ENCODE measurements at places on chromosomes 2 and 18. TPM values are rescaled to one million over a fixed set of nuclear protein-coding genes. Genes with fewer than 3 reads are reported as not detected.

DNA sequence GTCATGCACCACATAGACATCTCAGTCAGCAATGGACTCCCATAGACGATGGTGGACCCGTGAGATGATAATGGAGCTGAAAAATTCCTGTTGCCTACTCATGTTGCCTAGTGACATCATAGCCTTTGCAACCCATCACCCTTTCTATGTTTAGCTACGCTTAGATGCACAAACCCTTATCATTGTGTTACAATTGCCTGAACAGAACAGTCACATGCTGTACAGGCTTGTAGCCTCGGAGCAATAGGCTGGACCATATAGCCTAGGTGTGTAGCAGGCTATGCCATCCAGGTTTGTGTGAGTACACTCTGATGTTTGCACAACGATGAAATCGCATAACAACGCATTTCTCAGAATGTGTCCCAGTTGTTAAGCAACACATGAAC lies 221.6 kb downstream of the ALPK2 start:
- no peak for DNase-seq

DNA sequence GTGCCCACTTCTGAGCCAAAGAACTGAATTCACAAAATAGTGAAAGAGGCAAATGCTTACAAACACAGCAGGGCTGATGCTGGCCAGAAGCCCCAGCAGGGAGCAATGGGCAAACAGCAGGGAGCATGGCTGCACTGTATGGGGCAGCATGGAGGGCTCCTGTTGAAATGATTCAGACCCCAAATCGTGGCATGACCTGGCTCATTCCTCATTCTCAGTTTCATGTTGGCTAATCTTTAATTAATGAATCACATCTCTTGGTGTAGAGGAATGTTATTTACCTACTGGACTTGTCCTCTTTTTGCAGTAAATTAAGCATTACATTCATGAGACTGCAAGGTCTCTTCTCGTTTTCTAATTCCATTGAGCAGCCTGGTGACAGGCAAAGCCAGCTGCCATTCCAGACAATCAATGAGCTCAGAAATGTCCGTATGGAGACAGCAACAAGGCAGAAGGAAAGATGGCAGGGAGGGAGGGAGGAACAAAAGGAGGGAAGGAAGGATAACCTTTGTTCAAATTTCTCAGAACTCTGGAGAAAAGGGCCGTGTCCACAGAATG lies 84.9 kb upstream of the ST8SIA3 start:
- DNase-seq = no peak

- no peak for DNase-seq
These were observed 3.5 kb downstream of the RHOB start for GRCh38 chr2:20450201-20450999.

DNA sequence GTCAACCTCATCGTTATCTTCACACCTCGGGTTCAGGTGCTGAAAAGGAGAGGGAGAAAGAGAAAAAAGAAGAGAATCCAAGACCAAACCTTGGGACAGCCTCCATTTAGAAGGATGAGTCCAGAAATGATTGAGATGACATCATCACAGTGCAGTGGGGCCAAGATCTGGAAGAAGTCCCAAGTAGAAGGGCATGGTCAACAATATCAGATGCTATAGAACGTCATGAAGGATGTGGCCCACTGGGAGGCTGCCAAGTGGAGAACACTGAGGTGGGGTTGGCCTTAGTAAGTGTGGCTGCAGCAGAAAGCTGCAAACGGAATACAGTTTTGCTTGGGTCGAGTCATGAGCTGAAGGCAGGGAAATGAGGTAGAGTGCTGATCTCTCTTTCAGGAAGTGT lies 91.1 kb upstream of the FZD7 start:
- DNase-seq = no peak

- no peak for DNase-seq
These were observed 52.6 kb upstream of the UNC80 start for GRCh38 chr2:209719034-209719433.

DNA sequence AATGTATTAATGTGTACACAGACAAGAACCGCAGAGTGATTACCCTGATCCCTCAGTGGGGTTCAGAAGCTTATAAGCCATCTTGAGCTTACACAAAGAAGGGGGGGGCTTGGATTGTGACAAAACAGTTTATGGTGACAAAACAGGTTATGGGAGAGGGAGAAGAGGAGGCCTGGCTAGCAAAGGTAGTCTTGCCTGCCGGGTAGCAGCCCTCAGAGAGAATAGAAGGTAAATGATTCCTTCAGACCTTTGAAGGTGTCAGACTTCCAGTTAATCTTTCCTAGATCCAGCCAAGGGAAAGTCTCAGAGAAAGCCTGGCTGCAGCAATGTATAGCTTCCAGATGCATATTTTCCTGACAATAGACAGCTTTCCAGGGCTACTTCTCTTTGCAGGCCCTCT lies 44.6 kb upstream of the RAPH1 start:
- no peak for DNase-seq

GRCh38 chr2:171529914-171530313 lies 7.6 kb downstream of the CYBRD1 start:
- DNase-seq = peak; percentile 42

DNA sequence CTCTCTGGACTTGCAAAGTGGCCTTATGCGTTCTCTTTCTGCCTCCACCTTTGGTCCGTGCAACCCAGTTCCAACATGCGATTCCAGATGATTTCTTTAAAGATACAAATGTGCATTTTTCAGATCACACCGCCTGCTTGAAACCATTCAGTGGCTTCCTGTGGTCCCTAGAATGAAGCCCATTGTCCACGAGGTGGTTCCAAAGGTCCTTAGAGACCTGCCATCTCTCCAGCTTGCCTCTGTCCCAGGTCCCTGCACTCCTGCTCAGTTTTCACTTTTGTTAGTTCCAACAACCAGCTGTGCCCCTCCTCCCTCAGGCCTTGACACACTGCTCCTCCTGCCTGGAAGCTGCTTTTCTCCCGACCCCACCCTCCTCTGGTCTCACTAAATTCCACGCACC lies 3.6 kb upstream of the INO80C start:
- DNase-seq = no peak

GRCh38 chr18:6854811-6855210 lies 125.3 kb downstream of the ARHGAP28 start:
- no peak for DNase-seq

- no peak for DNase-seq
These were observed 10.7 kb upstream of the GALNT3 start for GRCh38 chr2:165804719-165805118.

GRCh38 chr2:100976061-100976460 lies 26.0 kb upstream of the RPL31 start:
- DNase-seq = no peak

GRCh38 chr2:12929758-12930157 lies 213.0 kb downstream of the TRIB2 start:
- DNase-seq = no peak

GRCh38 chr18:903701-904100 lies 970 bp upstream of the ADCYAP1 start:
- peak; percentile 79 for DNase-seq

GRCh38 chr2:141703501-141703900 lies 427.3 kb downstream of the LRP1B start:
- DNase-seq = no peak

- no peak for DNase-seq
These were observed 2.5 kb downstream of the MRPL35 start for GRCh38 chr2:86201671-86202335.

DNA sequence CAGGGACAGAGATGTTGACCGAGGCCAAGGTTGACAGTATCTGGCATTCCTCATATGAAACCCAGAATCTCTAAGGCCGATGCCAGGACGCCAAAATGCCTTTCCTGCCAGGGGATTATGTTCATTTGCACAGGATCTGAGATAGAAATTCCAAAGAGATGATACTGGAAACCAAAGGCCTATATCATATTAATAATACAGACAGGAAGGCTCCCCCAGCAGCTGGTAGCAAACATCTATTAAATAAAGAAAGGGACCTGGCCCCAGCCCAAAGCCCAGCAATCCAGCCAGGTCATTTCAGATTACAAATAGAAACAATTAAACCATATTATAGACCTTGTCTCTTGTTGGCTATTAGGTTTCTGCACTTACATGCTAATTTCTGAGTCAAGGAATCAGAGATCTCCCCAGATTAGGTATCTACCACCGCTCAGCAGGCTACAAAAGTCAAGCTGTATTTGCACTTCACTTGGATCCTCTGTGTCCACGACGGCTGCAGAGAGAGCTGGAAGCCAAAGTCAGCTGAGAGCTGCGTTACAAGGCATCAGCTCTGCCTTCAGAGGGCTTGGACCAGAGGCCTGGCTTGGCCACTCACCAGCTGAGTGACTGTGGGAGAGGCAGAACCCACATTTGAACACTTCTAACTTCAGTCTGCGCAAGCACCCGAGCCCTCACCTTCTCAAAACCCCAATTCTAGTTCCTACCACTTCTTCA lies 269.3 kb upstream of the SIX2 start:
- DNase-seq = no peak

- peak; percentile 7 for DNase-seq
These were observed 312.2 kb downstream of the LRATD1 start for GRCh38 chr2:14944562-14945346.

GRCh38 chr2:11955884-11956291 lies 209.5 kb downstream of the LPIN1 start:
- no peak for DNase-seq

GRCh38 chr2:97868986-97869721 lies 126.6 kb downstream of the TMEM131 start:
- no peak for DNase-seq

GRCh38 chr2:15425712-15426111 lies 135.4 kb downstream of the NBAS start:
- DNase-seq = no peak

GRCh38 chr2:233791151-233791882 lies 13.2 kb downstream of the MROH2A start:
- DNase-seq = no peak

GRCh38 chr2:113818382-113818951 lies 62.0 kb upstream of the SLC35F5 start:
- no peak for DNase-seq

DNA sequence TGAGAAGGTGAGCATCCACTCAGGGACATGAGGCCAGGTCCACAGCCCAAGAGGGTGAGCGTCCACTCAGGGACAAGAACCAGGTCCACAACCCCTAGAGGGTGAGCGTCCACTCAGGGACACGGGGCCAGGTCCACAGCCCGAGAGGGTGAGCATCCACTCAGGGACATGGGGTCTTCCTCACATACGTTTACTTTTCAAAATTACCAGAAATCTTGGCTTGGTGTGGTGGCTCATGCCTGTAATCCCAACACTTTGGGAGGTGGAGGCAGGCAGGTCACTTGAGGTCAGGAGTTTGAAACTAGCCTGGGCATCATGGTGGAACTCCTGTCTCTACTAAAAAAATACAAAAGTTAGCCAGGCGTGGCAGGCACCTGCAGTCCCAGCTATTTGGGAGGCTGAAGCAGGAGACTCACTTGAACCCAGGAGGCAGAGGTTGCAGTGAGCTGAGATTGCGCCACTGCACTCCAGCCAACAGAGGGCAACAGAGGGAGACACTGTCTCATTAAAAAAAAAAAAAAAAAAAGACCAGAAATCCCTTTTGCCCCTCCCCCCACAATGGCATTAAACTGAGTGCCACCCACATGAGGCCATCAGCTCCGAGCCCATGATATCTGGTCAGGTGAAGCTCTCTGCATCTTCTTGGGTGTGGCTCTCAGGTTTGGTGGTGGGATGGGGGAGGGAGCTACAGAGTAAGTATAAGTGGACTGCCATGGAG lies 9.0 kb upstream of the MBP start:
- no peak for DNase-seq

GRCh38 chr2:147122944-147123343 lies 721.9 kb upstream of the ACVR2A start:
- DNase-seq = no peak

DNA sequence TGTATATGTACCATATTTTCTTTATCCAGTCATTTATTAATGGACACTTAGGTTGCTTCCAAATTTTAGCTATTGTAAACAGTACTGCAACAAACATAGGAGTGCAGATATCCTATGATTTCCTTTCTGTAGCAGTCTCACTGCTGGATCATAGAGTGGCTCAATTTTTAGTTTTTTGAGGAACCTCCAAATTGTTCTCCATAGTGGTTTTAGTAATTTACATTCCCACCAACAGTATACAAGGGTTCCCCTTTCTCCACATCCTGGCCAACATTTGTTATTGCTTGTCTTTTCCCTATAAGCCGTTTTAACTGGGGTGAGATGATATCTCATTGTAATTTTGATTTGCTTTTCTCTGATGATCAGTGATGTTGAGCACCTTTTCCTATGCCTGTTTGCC lies 114.3 kb downstream of the TMEM17 start:
- no peak for DNase-seq

DNA sequence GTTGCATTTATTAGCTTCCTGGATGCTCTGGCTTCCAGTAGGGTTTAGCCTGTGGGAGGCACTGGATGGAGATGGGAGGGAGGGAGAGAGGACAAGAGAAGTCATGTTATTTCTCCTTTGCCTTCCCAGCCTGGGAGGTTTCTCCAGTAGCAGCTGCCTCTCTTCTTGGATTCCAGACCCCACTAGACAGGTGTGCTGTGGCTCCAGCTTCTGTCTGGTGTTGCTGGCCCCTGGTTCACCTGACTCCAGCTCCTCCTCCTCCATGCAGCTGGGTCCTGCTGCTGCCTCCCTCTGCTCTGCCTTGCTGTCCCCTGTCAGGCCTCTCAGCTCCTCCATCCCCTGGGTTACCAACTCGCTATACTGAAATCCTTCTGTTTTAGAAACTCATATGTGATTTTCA lies 188.9 kb upstream of the TNP1 start:
- no peak for DNase-seq

GRCh38 chr18:47756364-47757016 lies 174.0 kb downstream of the SMAD2 start:
- DNase-seq = peak; percentile 76

- DNase-seq = no peak
These were observed 42.9 kb upstream of the MYO1B start for GRCh38 chr2:191202209-191202721.

- no peak for DNase-seq
These were observed 33.9 kb downstream of the SH3BP4 start for GRCh38 chr2:234985608-234986245.

DNA sequence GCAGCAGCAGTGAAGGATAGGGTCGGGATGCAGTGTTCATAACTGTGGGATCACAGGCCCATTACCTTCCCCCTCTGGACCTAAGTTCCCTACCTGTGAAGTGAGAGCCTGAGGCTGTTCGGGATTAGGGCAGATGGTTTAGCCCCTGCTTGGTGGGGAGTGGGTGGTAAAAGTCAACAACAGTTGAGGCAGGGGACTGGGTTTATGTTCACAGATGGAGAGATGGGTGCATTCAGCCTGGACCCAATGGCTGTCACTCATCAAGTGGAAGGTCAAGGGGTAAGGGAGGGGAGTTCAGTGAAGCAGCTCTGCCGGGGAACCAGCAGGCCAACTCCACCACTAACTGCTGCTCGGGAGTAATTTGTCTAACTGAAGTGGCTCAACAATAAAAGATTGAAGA lies 180.4 kb downstream of the FAM210A start:
- DNase-seq = no peak

GRCh38 chr2:134277223-134277622 lies 23.4 kb downstream of the MGAT5 start:
- no peak for DNase-seq

Gene LRRTM1
- not detected for total RNA-seq

Gene STON1
- 1.3 TPM for total RNA-seq

Gene CYTIP
- total RNA-seq = 470 TPM

Gene LBX2
- 0.28 TPM for total RNA-seq

Gene SLC38A11
- not detected for total RNA-seq

Gene CTLA4
- total RNA-seq = 121 TPM

Gene MYL12B
- 301 TPM for total RNA-seq

Gene FIGN
- not detected for total RNA-seq

Gene C2orf66
- 0.09 TPM for total RNA-seq

Gene ACVR1
- total RNA-seq = 23.0 TPM

Gene LRRC30
- not detected for total RNA-seq

Gene SIX3
- total RNA-seq = not detected

Gene CRYBA2
- not detected for total RNA-seq

Gene IL1RL1
- 0.26 TPM for total RNA-seq

Gene SALL3
- total RNA-seq = not detected

Gene OBSL1
- total RNA-seq = 1.9 TPM

Data from activated CD4-positive, alpha-beta T cell treated with anti-CD3 and anti-CD28 coated beads for 36 hours (primary cell).